ENCODE measurements at places on chromosomes 11 and 22.

DNA sequence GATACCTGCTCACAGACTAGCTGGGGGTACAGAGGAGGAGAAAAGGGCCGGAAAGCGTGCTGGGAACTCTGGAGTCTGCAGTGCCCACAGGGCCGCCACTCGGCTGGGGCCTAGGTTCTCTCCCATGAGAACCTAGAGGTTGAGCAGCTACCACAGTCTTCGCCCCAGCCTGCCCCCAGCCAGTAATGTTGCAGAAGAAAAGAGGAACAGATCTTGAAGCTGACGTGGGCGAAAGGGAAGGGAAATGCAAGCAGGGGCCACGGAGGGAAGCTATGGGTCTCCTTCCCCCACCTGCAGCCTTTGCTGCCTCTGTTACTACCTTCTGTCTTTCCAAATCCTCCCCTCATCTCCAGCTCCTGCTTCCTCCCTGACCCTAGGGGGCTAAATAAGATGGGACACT is 28.8 kb upstream of the P2RY2 start:
- DNase-seq, result no peak

DNA sequence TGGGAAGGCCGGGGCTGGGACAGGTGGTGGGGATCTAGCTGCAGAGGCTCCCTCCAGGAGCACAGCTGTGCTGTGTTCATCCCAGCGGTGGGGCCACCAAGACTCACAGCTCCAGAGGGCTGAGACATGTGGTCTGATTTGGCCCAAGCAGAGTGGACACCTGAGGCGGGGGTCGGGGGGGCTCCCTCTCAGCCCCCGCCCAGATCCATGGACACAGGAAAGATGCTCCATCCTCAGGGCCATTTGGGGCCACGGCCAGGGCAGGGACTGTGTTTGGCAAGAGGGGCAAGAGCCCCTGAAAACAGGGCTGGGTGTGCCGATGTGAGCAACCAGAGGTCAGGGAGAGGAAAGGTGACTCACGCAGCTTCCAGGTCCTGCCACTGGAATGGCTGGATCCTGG is 219.4 kb downstream of the BRD1 start:
- DNase-seq, result no peak

DNA sequence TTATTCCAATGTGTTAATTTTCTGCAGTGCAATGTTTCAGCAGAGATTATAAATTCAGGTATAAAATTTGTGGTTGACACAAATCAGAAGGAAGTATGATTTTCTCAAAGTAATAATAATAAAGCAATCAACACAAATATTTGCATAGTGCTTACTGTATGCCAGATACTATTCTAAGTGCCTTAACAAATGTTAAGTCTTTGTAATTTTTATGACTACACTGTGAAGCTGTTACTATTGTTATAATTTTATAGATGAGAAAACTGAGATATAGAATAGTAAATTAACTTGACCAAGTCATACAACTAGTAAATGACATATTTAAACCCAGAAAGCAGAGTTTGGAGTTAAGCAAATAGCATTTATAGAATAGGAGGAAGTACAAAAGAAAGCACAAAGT is 16.4 kb upstream of the OR6X1 start:
- DNase-seq, result no peak

- DNase-seq, result no peak
These were observed 219.1 kb upstream of the CCDC179 start for GRCh38 chr11:23079382-23079813.

- no peak for DNase-seq
These were observed 6.0 kb upstream of the BID start for GRCh38 chr22:17780116-17780740.

DNA sequence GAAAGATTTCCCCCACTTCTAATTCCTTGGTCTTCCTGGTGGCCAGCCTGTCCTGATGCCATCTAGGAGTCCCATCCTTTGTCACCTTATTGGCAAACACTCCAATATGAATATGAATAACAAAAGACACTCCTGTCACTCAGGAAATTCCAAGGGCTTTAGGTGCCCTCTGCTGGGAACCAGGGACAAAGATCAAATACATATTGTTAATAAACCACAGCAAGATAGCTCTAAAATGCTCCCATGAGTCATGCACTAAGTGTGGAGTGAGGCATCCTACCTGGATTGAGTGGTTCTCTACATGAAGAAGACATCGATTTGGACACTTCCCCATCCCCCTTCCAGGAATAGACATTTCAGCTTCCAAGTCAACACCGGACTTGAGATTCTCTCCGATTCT is 823.6 kb downstream of the TBC1D22A start:
- peak; percentile 46 for DNase-seq

GRCh38 chr11:1206391-1207271 is 16.2 kb upstream of the MUC5B start:
- DNase-seq, result no peak

- DNase-seq, result peak; percentile 30
These were observed 26.4 kb downstream of the KCTD17 start for GRCh38 chr22:37077802-37078448.

- DNase-seq, result no peak
These were observed 60.5 kb downstream of the NUP98 start for GRCh38 chr11:3736816-3737215.

GRCh38 chr11:82556210-82556609 is 177.5 kb downstream of the FAM181B start:
- no peak for DNase-seq

GRCh38 chr11:75341612-75342011 is 9.8 kb downstream of the ARRB1 start:
- DNase-seq, result no peak

DNA sequence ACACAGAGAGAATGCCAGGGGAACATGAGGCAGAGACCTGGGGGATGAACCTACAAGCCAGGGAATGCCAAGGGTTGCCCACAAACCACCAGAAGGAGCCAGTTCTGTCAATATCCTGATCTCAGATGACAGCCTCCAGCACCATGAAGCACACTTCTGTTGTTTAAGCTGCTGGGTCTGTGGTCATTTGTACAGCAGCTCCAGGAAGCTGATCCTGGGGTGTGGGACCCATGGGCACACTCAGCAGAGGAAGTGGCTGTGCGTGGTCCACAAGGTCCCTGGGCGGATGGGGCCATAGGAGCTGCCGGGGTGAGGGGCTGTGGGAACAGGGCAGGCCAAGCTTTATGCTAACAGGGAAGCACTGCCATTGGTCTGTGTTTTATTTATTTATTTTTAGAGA is 12.1 kb downstream of the PPM1F start:
- no peak for DNase-seq

GRCh38 chr22:29623553-29624169 is 20.2 kb downstream of the NF2 start:
- no peak for DNase-seq

DNA sequence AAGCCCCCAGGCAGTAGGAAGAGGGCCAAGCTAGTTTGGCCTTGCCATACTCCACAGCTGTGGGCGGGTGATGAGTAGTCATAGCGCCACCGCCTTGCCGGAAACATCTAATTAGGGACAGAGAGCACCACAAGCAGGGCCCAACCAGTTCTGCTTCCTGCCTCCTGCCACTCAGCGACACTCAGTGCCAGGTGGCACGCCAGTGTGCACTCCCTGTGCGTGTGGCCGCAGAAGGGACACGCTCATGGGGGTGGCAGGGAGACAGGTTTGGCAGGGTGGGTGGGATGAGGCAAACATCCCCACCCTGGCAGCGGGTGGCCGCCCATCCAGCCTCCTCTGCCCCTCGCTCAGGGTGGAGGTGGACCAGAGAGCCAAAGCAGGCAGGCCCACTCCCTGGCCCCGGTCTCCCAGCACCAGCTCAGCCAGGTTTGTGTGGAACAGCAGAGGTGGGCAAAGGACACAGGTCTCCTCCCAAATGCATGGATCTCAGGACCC is 4.9 kb downstream of the OVOL1 start:
- peak; percentile 72 for DNase-seq

- DNase-seq, result no peak
These were observed 16.0 kb downstream of the CELF1 start for GRCh38 chr11:47536915-47537314.

GRCh38 chr11:117143390-117143789 is 697 bp upstream of the PAFAH1B2 start:
- DNase-seq, result peak; percentile 32

GRCh38 chr11:120065876-120066275 is 72.0 kb downstream of the TRIM29 start:
- no peak for DNase-seq

GRCh38 chr11:128551058-128551457 is 36.3 kb downstream of the ETS1 start:
- DNase-seq, result no peak

GRCh38 chr11:6474806-6475500 is 1.2 kb upstream of the TRIM3 start:
- no peak for DNase-seq

DNA sequence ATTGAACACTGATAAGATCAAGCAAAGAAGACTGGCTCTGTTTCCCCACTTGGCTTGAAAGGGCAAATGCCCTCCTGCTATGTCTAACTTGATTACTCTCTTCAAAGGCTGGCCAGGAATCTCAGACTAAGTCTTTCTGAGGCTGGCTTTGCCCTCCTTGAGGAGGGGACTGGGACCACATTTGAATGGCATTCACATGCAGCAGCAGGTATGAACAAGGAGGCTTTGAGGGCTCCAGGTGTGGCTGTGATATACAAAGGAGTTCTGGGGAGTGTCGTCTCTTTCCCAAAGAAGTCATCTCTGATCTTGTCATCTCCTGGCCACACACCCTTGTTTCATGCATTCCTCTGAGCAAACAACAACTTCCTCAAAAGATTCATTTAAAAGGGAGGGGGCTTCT is 130.8 kb downstream of the ARL14EP start:
- DNase-seq, result no peak

DNA sequence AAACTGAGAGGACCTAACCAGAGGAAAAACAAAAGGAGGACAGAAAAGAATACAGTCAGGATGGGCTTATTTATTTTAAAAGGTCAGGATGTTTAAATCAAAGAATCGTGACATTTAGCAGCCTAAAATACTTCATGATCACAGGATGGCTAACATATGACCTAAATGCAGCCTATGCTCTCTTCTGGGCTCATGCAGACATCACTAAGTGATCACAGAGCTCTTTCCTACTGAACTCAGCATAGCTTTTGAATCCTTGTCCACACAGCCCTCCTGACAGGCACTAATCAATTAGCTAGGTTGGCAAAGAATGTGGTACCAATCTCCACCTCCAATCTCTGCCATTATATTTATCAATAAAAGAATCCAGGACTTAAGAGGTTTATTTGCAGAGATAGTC is 60.1 kb upstream of the PHF21A start:
- no peak for DNase-seq

GRCh38 chr11:64178203-64178602 is 7.8 kb upstream of the STIP1 start:
- DNase-seq, result no peak

- no peak for DNase-seq
These were observed 72.0 kb downstream of the CYTH4 start for GRCh38 chr22:37354261-37354660.

- DNase-seq, result no peak
These were observed 521 bp downstream of the PES1 start for GRCh38 chr22:30591191-30591587.

GRCh38 chr11:47179655-47179991 is 2.9 kb upstream of the ARFGAP2 start:
- peak; percentile 36 for DNase-seq

DNA sequence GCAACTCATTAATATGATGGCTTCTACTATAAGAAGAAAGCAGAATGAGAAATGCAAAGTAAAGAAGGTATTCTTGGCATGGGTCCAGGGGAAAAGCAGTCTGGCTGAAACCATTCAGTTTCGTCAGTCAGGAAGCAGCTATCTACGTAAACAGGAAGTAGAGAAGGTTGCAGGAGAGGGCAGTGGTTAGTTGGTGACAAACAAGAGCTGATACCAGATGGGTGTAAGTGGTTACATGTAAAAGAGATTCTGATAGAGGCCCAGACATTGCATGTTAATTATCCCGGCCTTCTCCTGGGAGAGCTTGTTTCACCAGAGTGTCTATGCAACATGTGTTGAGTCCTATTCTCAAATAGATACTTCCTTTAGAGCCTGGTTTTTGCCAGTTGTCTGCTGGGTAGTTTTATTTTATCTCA is 58.4 kb upstream of the PSMA1 start:
- peak; percentile 83 for DNase-seq

DNA sequence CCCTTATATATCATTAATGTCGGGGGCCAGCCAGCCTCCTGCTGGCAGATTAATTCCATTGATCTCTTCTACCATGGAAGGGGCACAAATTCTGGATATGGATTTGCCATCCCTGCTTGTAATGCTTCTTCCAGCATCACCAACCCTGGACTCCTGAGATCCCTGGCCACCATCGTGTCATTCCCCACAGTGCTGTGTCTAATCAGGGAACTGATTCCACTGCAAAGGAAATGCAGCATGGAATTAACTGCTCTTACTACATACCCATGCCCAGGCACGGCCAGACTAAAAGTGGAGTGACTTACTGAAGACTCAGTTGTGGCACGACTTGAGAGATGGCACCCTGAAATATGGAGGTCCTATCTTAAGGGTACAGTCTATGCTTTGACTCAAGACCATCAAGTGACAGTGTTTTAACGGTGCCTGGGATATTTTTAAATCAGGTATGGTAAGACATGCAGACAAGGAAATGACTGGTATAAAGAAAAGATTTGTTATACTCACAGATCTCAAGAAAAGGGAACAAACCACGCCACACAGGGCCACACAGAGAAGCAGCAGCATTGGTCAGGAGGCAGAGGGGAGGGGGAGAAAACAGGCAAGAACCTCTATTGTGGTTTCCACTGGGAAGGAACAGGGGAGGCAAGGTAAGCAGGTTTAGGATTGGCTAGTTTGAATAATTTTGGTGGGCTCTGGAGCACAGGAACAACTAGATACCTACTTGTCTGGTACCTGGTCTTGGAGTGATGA is 65.1 kb downstream of the IGLL5 start:
- DNase-seq, result no peak
